RKO (cell line): ENCODE measurements at places on chromosomes 7 and 10.

DNA sequence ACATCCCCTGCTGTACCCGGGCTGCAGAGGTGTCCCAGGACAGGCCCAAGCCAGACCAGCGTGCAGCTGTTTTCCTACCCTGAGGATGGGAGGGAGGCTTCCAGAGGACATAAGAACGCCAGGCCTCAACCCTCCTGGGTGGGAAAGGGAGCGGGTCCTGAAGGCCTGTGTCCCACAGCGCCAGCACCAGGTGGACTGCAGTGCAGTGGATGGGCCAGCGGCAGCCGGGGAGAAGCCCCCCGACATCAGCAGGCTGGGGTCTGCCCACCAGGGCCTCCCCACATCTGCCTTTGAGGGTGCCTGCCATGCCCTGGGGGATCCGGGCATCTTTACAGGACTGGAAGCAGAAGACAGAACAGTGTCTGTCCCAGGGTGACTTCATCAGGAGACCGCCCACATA is 22.8 kb upstream of the ZNF716 start:
- DNase-seq, result no peak

DNA sequence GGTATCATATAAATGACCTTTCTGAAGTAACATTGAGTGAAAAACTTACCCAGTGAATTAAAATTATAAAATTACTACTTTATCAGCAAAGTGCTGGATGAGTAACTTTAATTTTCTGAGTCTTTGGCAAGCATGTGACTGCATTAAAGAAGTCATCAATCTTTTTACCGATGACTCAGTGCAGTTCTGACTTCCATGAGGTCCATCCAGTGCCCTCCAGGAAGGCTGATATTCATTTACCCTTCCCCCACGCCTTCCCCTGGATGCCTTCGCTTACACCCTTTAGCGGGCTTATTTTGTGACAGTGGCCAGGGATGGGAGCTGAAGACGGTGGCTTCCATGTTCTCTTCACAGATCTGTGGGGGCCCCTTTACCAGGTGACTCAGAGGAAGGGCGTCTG is 572.9 kb upstream of the PFKP start:
- DNase-seq, result no peak

DNA sequence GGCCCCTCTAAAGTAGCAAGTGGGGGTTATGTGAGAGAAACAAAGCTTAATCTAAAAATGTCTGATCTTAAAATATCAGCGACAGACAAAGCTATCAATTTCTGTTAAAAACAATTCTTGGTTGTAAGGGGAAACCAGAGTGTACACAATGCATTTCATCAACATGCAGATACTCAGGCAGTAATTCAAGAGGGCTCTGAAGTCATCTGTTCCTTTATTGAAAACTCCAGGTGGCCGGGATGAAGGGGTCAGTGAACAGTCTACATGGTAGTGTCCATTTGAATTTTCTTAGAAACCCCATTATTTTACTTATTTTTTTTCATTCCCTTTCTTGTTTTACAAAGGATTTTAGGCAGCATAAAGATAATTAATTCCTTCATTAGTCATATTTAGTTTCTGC is 36.7 kb upstream of the BTBD16 start:
- DNase-seq, result no peak

GRCh38 chr7:106450716-106451115 is 165.9 kb upstream of the NAMPT start:
- DNase-seq, result no peak
